ENCODE measurements at places on chromosomes 4 and X.
A peak's percentile ranks its signal among the peaks of the same experiment; 100 is the strongest.

DNA sequence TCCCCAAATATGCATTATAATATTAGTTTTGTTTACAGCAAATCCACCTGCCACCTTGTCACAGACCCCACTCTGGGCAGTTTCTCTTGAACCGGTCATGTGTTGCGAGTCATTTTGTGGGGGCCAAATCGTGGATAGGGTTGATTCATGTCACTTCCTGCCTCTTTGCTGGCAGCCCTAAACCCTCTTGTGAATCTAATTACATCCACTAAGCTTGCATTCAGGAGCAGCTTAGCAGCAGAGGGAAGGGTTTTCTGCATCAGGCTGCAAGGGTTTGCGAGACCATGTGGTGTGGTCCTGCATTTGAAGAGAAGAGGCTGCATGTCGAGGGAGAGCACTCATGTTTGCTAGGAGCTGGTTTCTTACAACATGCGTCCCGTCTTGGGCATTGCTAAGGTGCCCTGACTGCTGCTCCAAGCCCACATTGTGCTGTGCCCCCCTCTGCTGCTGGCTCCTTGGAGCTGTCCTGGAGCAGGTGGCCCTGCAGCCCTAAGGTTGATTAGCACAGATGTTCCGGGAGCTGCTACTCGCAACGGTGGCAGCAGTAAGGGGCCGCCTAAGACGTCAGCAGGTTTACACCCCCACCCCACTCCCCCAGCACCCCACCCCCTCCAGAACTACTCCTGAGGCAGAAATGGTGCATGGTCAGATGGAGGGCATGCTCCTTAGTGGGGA is 88.9 kb upstream of the CLDN34 start:
- no peak for DNase-seq

DNA sequence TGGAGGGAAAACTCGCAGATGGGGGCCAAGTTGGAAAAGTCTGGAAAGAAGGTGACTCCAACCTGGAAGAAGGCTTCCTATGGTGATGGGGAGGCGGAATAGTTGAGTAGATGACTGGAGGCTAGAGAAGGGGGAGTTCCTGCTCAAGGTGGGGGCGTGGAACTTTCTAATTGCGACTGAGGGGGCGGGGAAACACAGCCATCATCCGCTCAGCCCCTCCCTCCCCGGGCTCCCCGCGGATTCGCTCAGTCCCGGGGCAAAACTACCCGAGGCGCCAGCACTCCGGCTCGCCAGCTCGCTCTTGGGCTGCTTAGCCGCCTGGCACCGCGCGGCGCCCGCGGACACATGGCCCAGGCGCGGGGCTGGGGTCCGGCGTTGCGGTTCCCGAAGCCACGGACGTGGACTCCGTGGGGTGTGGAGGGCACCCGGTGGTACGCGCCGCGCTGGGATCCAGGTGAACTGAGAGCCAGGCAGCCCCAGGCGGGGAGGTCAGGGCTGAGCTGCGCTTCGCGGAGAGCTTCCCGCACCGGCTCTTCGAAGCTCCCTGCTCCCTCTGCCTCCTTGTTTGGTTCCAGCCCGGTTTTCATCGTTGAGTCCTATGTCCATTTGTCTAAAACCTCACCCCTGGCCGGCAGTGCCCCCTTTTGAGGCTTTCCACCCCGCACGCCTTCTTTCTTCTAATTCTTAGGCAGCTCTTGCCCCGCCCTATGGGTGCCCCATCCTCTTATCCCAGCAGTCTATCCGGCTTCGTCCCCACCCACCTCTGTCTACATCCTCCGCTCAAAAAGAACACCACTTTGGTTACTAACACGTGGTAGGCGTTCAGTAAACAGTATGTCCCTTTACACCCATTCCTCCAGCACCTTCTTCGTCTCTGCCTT is 38.9 kb downstream of the STARD8 start:
- DNase-seq: peak; percentile 40

DNA sequence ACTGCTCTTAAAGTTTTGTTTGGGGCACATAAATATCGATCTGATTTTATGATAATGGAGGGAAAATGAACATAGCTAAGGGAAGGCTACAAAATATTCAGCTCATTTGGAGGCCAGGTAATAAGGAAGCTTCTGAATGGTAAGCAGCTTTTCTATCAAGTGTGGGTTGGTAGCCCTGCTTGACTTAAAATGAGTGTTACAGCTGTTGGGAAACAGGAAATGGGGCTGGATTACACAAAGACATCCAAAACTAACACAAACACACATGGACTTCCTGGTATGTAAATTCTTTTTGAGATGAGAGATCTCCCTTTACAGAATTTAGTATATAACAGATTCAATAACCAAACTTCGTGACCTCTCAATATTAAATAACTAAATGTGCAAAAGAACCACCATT is 58.0 kb downstream of the FGF16 start:
- no peak for DNase-seq

- DNase-seq: no peak
Observed at GRCh38 chr4:88522702-88523324, 763 bp downstream of the PYURF start.

DNA sequence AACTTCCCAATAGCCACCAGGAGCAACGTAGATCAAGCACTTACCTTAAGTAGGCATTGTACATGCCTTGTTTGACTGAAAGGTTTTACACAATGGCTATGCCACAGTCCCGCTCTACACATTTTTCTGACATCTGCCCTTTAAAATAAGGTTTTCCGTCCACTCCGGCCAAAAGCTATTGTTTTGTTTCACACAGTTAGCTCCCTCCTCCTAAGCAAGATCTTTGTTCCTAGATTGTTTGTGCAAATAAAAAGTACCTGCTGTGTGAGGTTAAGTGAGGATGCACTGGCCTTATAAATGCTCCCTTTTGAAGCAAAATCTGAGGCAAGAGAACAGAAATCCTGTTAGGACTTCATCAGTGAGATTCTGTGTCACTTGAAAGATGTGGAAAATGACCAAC is 11.8 kb downstream of the SCD5 start:
- no peak for DNase-seq

DNA sequence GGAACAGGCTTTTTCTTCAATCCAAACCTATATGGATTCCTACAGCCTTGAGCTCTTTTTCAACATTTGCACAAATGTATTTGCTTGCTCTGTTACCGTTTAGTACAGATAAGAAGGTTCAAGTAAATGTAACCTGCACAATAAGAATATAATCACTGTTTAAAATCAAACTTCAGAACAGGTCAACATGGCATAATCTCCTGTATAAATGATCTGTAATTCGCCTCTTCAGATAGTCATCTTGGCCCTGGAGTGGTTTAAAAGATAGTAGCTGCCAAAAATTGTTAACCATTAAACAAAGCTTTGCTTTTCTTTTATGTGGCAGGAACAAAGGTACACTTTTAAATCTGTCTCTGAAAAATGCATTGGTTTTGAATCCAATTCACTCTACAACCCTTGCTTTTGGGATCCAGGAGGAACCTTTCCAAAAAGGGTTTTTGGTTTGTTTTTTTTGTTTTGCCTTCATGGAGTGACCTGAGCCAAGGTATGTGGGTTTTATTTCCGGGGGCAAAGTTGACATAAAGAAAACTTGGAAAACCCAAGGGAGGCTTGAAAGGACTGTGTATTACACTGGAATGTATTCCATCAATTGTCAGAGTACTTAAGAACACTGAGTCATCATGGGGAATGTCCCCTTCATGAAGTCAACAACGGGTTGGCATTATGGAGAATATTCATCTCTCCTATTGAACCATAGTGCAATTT is 210.4 kb upstream of the HCCS start:
- DNase-seq: no peak

DNA sequence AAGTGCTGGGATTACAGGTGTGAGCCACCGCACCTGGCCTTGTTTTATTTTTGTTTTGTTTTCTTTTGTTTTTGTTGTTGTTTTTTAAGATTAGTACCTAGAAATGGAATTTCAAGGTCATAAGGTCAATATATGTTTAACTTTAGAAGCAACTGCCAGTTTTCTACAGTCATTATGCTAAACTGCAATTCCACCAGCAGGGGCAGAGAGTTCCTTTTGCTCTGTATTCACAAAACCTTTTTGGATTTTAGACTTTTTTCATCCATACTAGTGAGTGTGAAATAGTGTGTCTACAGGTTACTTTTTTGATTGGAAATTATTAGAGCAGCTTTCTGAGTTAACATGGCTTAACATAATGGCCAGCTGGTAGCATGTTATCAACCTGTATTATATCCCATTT is 580.6 kb downstream of the TRIML1 start:
- no peak for DNase-seq

All from CD4-positive, alpha-beta T cell treated with Interferon alpha-2 for 1 hour (primary cell).